Activated T-helper 2 cell treated with anti-CD3 and anti-CD28 coated beads, Interferon-gamma antibody, Interleukin-2, Interleukin-4, amounts not matched to agents 10 μg/mL and 5 μg/mL and 100 μg/mL, durations not matched to agents 14 hours and 24 hours and 36 hours (primary cell): ENCODE measurements at places on chromosomes 3 and 15. TPM values are rescaled to one million over a fixed set of nuclear protein-coding genes. Genes with fewer than 3 reads are reported as not detected.

DNA sequence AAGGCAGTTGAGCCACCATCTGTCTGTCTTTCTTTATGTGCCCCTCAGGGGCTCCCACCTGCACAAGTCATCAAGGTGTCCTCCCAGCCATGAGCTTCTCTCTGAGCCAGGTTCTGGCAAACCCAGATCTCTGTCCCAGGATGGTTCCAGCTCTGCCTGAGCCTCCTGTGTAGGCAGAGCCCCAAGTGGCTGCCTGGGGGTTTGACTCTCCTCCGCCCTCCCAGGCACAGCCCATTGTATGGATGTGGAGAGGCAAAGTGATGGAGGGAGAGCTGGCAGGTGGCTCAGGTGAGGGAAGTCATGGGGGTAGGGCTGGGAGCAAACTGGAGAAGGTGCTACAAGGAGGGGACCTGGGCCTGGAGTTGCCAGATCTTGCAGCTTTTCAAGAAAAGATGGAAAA is 56.9 kb downstream of the GRIP2 start:
- H3K27me3 ChIP-seq: no peaks in the 10 kb centered on the region
- no peak for DNase-seq
- no peaks in the 10 kb centered on the region for H3K4me1 ChIP-seq
- no peak overlapping the region for H3K4me3 ChIP-seq
- H3K36me3 ChIP-seq: peaks cover 54% of the 10 kb centered on the region

DNA sequence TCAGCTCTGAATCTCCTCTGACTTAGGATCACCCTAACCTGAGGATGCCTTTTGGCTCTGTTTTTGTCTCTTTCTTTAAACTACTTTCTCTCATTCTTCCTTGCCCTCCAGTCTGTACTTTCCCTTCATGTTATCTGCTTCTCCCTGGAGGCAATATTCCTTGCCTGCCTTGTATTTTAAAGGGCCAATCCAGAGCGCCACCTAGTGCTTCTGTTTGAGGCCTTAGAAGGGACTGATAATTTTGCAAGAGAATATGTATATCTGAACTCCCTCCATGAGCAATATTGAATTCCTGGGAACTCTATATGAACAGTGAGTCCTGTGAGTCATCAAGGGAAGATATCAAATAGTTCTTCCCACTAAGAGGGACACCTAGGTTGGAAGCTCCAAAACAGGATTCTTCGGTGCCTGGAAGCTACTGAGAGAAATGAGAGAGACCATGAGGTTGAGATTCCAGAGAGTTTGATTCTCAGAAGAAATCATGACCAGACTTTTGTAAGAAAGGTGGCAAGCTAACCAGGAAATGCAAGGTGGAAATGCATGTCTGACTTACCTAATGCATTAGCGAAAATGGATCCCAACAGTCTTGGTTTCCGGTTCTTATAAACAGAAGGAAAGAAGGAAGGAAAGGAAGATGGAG is 203.8 kb upstream of the CD96 start:
- peak; percentile 14 for DNase-seq
- H3K4me3 ChIP-seq: no peak overlapping the region
- H3K27ac ChIP-seq: no peak overlapping the region
- H3K27me3 ChIP-seq: peaks cover 20% of the 10 kb centered on the region

- H3K4me3 ChIP-seq: no peak overlapping the region
- DNase-seq: no peak
- H3K27ac ChIP-seq: no peak overlapping the region
- H3K4me1 ChIP-seq: peaks cover 20% of the 10 kb centered on the region
- no peaks in the 10 kb centered on the region for H3K27me3 ChIP-seq
- no peaks in the 10 kb centered on the region for H3K36me3 ChIP-seq
Measured at GRCh38 chr3:142095841-142096240, 53.5 kb downstream of the TFDP2 start.

DNA sequence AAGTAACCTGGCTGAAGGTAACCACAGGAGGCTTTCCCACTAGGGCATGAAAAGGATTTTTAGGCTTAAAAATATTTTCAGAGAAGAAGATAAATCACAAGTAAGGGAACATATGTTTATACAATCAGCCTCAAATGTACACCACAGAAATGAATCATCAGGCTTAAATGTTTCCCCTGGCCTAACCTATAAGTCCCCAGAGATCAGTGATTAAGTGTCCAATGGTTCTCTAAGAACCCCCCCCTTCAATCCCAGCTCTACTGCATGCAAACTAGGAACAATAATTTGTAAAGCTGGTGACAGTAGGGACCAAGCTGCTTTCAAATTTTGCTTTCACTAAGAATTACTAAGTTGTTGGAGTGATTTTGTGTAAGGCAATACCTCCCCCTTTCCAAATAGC is 431.6 kb upstream of the LMCD1 start:
- no peak overlapping the region for H3K27ac ChIP-seq
- no peaks in the 10 kb centered on the region for H3K36me3 ChIP-seq
- no peaks in the 10 kb centered on the region for H3K27me3 ChIP-seq
- no peak for DNase-seq

- H3K36me3 ChIP-seq: no peaks in the 10 kb centered on the region
- no peak for DNase-seq
- H3K27ac ChIP-seq: no peak overlapping the region
- peaks cover 10% of the 10 kb centered on the region for H3K27me3 ChIP-seq
- peaks cover 7% of the 10 kb centered on the region for H3K4me1 ChIP-seq
- no peak overlapping the region for H3K4me3 ChIP-seq
Measured at GRCh38 chr3:41103200-41103599, 96.1 kb upstream of the CTNNB1 start.

GRCh38 chr3:14299767-14300166 is 102.6 kb upstream of the SLC6A6 start:
- H3K27ac ChIP-seq: no peak overlapping the region
- peaks cover 2% of the 10 kb centered on the region for H3K4me1 ChIP-seq
- no peak for DNase-seq
- H3K36me3 ChIP-seq: no peaks in the 10 kb centered on the region
- no peak overlapping the region for H3K4me3 ChIP-seq

DNA sequence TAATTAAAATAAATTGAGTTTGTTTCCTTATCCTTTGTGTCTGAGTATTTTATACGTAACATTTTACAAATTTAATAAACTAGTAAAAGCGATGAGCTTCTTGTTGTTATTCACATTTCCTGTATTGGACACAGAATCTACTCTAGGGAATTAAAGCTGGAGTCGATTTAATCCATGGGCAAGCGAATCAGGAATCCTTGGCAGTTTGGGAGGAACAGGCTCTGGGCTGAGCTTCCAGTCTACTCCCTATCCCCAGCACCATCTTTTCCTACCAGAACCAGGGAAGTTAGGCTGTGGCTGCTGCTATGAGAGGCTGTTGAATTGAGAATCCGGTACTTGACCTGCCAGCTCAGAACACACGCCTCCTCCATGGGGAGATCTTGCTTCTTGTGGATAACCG is 437.3 kb upstream of the TPM1 start:
- DNase-seq: no peak
- peaks cover 2% of the 10 kb centered on the region for H3K27me3 ChIP-seq
- H3K36me3 ChIP-seq: no peaks in the 10 kb centered on the region
- no peaks in the 10 kb centered on the region for H3K4me1 ChIP-seq
- H3K4me3 ChIP-seq: no peak overlapping the region
- H3K27ac ChIP-seq: no peak overlapping the region

DNA sequence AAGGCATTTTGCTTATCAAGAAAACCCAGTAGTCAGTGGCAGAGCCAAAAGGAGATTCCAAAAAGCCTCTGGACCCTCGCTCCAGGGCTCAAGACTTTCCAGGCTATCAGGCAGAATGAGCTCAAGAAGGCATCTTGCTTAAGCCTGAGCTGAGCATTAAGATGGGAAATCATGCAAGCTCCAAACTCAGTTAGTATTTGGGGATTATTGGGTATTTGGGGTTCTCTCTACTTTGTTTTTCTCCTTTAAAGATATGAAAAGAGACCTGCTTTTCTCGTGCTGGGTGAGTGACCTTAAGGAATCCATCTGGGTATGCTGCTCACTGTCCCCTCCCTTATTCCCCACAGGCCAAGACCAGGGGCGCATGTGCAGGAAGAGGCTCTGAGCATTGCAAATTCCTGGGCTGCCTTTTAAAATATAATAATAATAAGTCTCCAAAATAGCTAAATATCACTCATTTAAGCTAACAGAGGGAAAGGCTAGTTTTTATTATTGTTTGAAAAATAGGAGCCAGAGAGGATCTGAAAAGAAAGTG is 75.4 kb upstream of the HACD2 start:
- no peaks in the 10 kb centered on the region for H3K36me3 ChIP-seq
- no peaks in the 10 kb centered on the region for H3K4me1 ChIP-seq
- H3K4me3 ChIP-seq: no peak overlapping the region
- no peak for DNase-seq

GRCh38 chr3:12275974-12276650 is 12.8 kb upstream of the PPARG start:
- DNase-seq: no peak
- H3K4me1 ChIP-seq: no peaks in the 10 kb centered on the region
- peaks cover 27% of the 10 kb centered on the region for H3K27me3 ChIP-seq
- no peak overlapping the region for H3K4me3 ChIP-seq
- H3K36me3 ChIP-seq: no peaks in the 10 kb centered on the region

GRCh38 chr15:88605189-88606069 is 15.7 kb upstream of the AEN start:
- H3K27me3 ChIP-seq: peaks cover 74% of the 10 kb centered on the region
- H3K4me1 ChIP-seq: peaks cover 7% of the 10 kb centered on the region

SH3GL3 gene
- 0.14 TPM in 1 of 2 replicates, not detected in the other for total RNA-seq

TRPM1 gene
- total RNA-seq: not detected in 2 replicates

IL5RA gene
- 0.18 TPM in 1 of 2 replicates, not detected in the other for total RNA-seq

RTP3 gene
- total RNA-seq: not detected in 2 replicates
